RPMI8226 (cell line): ENCODE measurements at places on chromosomes 6 and 20.

- no peak for DNase-seq
Measured at GRCh38 chr6:160329188-160329587, 19.0 kb upstream of the SLC22A3 start.

DNA sequence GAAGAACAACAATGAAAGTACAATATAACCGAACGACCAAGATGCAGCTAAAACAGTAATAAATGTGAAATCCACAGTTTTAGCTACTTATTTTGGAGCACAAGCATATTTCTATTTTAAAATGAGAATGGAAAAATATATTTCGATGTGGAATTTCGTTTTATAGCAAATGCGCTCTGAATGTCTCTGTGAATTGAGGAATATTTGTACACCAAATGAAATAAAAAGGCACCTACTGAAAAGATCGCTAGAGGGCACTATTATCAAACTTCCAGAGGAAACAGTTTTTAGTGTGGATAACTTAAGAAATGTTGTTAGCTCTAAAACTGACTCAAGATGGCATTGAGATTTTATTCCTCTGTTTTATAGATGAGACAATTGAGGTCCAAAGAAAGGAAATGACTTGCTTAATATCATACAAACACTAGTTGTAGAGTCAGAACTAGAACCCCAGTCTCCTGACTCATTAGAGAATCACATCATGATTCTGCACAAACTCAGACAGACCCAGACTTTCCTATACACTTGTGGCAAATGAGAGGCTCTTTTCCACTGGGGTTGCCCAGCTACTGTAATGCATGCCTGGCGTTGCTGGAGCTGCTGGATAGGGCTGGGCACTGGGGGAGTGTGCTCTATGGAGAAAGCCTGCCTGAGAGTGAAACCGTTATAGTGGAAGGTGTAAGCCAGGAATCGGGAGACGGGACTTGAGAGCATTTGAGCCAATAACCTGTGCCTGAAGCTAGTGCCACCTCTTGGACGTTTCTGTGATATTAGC, 51.9 kb downstream of the GCLC start:
- peak; percentile 55 for DNase-seq

DNA sequence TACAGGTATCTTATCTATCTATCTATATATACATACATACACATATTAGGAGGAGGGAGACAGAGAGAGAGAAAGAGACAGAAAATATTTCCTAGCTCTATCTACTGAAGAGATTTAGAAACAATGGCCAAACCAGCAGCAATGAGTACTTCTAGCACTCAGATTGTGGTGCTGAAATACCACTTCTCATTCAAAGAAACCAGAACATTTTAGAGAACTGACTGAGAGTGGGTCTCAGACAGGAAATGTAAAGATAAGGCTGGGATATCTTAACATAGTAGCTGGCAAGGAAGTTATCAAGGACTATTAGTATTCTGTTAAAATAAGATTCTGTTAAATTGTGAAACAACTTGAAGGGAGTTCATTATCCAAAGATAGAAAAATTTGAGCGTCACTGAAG, 57.0 kb downstream of the DNAAF9 start:
- no peak for DNase-seq

GRCh38 chr20:17822039-17822438, 122.3 kb downstream of the BANF2 start:
- peak; percentile 68 for DNase-seq

GRCh38 chr6:107941627-107942026, 16.4 kb downstream of the SEC63 start:
- DNase-seq, result no peak

DNA sequence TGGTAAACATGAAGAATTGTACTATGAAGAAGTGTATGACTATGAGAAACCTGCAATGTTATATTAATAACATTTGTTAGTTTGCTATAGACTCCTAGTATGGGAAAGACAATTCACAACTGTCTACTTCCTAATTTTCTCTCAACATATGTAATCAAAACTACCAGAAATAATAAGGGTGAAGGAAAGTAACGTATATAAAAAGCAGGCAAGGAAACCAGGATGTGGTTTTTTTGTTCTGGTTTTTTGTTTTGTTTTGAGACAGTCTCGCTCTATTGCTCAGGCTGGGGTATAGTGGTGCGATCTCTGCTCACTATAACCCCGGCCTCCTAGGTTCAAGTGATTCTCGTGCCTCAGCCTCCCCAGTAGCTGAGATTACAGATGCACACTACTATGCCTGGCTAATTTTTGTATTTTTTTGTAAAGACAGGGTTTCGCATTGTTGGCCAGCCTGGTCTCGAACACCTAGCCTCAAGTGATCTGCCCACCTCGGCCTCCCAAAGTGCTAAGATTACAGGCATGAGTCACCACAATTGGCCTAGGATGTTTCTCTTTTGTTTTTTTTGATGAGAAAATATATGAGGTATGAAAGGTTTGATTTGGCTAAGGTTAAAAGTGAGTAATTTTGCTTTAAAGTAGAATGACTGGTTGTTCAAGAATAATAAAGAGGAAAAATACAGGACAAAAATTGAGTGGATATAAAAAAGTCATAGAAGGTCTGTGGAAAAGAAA, 83.1 kb downstream of the PTCHD4 start:
- DNase-seq, result no peak

DNA sequence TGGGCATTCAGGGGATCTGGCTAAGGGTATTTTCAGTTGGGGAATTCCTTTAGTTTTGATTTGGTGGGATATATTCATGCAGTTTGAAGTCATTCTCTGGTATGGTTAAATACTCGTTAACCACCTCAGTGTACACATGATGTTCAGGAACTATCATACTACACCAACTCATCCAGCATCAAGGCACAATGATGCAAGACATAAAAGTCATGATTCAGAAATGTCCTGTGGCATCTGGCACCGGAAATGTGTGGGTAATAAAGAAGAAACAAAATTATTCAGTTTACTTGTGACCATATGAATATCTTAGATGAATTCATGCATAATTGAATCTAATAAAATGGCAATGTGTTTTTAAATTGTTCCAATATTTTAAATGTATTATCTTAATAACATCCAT, 129.0 kb upstream of the BMP5 start:
- no peak for DNase-seq

GRCh38 chr6:154458565-154459470, 51.7 kb downstream of the CNKSR3 start:
- DNase-seq, result no peak

DNA sequence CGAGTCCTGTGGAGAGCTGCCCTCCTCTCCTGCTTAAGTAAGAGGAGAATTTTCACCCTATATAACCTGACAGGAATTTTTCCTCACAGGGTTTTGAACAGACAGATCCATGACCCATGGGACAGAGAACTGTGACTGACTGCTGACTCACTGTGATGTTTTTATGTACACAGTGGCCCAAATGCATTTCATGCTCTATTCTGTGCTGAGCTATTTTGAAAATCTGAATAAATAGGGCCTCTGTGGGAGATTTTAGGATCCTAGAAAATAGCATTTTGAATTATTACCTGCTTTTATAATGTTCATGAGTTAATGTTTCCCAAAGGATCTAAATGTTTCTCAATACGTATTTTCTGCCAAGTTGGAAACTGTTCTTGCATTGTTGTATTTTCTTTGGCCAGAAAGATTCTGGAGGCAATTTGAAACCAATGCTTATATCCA, 577.4 kb downstream of the HTR1B start:
- DNase-seq, result no peak

GRCh38 chr6:149360536-149360935, 39.5 kb upstream of the SUMO4 start:
- DNase-seq, result no peak

- DNase-seq, result no peak
Measured at GRCh38 chr6:126784161-126784790, 334.2 kb upstream of the RSPO3 start.

GRCh38 chr20:5969348-5969935, 19.0 kb downstream of the MCM8 start:
- no peak for DNase-seq

DNA sequence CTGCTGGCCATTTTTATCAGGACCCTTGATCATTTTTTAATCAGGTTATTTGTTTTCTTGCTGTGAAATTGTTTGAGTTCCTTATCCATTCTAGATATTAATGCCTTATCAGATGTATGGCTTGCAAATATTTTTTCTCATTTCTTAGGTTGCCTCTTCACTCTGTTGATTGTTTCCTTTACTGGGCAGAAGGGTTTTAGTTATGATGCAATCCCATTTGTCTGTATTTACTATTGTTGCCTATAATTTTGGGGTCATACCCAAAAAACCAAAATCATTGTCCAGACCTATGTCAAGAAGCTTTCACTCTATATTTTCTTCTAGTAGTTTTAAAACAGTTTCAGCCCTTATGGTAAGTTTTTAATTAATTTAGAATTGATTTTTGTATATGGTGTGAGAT, 172.5 kb downstream of the SLC24A3 start:
- DNase-seq, result no peak

DNA sequence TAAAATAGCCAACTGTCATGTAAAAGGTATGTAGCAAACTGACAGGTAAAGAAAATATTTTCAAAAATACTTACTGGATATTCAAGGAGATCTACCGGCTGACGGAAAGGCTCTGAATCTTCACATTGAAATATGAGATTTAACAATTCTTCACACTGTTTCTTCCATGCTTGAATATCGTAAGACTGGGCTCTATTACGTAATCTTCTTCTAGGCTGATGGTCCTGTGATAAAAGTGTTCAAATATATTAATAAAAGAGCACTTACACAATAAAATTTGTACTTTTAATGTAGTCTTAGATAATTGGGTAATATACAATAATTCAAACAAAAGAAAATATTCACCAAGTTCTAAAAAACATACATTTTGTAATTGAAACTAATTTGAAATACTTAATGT, 87.4 kb downstream of the IRAK1BP1 start:
- DNase-seq, result no peak

DNA sequence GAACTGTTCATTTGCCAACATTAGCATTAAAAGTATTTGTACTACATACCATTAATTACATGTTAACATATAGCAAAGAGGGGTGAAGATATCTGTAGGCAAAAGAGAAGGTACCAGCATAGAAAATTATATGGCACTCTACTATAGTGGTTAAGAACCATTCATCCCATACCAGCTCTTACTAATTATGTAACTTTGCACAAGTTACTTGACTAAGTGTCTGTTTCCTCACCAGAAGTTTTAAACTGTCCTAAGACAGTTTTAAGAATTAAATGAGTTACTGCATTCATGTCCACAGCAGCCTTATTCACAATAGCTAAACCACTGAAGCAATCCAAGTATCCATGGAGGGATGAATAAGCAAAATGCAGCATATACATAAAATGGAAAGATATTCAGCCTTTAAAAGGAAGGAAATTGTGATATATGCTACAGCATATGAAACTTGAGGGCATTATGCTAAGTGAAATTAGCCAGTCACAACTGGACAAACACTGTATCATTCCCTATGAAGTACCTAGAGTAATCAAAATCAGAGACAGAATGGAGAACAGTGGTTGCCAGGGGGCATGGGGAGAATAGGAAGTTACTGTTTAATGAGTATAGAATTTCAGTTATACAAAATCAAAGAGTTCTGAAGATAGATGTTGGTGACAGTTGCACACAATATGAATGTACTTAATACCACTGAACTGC, 98.9 kb downstream of the RNGTT start:
- no peak for DNase-seq

GRCh38 chr6:170259278-170259677, 31.6 kb downstream of the DLL1 start:
- no peak for DNase-seq

DNA sequence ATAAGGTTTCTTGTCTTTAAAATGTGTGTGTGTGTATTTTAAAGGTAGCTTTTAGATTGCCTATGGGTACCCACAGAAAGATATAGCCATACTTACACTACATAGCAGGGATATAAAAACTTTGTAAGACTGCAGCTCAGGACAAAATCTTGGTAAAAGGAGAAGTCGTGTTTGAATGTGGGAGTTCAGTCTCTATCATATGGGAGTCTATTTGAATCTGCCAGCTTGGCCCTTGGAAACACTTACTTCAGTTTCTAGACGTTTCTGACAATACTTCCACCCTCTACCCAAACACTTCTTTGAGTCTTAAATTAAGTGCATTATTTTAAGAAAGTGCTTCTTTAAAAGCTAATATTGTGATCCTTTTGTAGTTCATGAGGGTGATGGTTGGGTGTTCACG, 155.7 kb downstream of the CARMIL1 start:
- no peak for DNase-seq

GRCh38 chr6:52590152-52590891, 13.5 kb upstream of the TRAM2 start:
- no peak for DNase-seq
